Suprapubic skin (tissue), 4 donors: ENCODE measurements at places on chromosomes 6 and 20. TPM values are rescaled to one million over a fixed set of nuclear protein-coding genes. Genes with fewer than 3 reads are reported as not detected.
A peak's percentile ranks its signal among the peaks of the same experiment; 100 is the strongest.

- peak; percentile 75 for DNase-seq
These were observed 28.0 kb downstream of the PSMG4 start for GRCh38 chr6:3286641-3287171.

DNA sequence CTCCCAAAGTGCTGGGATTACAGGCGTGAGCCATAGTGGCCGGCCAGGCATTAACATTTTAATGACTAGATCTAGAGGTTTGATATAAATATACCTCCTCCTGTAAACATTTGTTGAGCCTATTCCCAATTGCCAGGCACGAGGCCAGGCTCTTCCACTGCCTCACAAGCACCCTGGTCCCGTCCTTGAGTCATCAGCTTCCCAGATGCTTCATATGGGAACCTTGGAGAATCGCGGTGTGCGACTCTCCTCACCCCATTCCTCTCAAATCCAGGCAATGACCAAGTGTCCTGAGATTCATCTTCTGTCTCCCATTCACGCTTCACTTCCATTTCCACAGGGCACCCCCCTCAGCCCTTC lies 35.9 kb upstream of the PIM1 start:
- DNase-seq: no peak

Gene LCA5
- total RNA-seq: 1.3 TPM

Gene SLC17A3
- total RNA-seq: not detected

- no peak for DNase-seq
These were observed 16.7 kb downstream of the VAPB start for GRCh38 chr20:58405504-58406291.

DNA sequence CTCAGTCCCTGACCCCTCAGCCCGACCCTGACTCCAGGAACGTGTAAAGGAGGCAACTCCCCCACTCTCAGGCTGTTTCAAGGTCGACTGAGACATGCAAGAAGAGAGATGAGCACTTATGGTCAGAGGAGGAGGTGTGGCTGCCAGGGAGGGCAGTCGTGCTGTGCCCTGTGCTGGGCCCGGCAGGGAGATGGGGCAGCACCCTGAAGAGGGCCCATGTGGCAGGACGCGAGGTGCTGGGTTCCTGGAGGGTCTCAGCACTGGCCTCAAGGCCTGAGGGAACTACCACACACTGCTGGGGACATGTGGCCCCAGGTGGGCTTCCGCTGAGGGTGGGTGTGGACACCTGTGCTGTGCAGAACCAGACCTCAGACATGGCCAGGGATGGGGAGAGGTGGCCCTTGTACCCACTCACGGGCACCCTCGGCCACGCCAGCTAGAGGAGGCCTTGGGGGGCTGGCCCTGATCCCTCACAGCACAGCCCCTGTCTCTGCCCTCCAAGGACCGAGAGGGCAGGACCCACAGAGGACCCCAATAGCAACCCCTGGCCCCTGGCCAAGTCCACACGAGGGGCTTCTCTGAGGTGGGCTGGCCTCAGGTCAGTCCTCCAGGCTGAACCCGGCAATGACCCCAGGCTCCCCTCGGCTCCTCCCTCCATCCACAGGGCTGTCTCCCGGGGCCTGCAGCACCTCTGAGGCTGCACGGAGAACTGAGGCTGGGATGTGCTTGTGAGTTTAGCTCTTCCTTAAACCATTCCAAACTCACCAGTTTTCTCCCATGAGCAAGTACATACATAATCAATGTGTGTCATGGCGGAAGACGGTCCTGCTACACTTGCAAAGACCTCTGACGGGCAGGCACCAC lies 8.7 kb downstream of the SLC2A4RG start:
- no peak for DNase-seq

DNA sequence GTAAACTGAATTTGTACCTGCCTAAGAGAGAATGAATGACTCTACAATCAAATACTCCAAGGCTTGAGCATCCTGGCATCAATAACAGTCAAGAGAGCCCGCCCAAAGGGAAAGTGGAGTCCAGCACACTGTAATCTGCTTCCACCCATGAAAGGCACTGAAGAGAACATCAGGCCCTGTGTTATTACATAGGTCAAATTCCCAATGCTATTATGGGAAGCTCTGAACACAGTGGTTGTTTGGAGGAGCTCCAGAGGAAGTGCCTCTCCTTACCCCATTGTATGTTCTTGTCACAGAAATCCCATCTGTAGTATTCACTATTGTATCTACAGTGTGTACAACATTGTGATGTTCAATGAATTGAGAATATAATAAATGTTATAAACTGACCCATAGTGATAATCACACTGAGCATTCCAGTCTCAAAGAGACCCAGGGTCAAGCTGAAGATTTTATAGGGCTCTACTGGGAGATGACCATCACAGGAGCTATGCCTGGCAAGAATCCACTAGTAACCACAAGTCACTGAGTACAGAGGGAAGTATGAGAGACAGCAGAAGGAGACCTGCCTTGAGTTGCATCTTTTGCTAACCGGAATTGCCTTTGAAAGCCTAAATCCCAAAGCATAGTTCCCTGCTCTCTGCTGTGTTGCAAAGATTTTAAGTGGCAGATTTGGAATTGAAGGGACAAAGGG lies 446.7 kb downstream of the GJA1 start:
- DNase-seq: no peak

DNA sequence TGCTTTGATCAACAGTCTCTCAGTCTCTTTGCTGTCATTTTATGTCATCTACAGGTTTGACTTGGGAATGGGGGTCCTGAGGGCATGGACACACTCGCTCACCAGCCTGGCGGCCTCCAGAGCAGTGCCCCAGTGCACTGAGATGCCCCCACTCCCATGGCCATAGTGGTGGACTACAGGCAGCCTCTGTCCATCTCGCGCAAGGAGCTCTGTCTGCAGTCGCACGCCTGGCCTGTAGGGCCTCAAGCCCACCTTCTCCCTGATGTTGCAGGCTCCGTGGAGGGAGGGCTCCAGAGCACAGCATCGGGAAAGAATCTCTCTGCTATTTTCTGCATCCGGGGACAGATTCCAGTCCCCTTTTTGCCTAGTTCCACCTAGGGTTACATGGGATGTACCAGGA lies 22.6 kb downstream of the DDO start:
- DNase-seq: no peak

GRCh38 chr6:145903356-145904102 lies 60.6 kb downstream of the SHPRH start:
- DNase-seq: no peak

DNA sequence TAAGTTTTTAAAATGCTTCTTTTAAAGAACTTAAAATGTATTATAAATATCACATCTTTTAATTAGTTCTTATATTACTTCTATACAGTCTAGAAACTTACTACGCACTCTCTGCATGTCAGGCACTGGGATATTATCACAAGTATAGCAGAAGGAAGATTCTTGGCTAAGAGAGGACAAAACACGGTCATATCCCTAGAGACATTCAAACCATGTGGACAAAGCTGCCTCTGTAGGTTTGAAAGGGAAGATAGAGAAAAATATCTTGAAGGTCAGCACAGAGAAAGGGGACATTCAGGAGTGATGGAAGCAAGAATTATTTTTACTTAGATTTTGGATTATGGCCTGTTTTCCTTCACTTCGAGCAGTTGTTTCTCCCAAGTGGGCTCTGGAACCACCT lies 64.1 kb downstream of the LRRC1 start:
- DNase-seq: no peak

Gene SLC17A9
- 2.1 TPM for total RNA-seq

Gene VAPB
- total RNA-seq: 17.5 TPM

GRCh38 chr6:64811119-64811518 lies 895.9 kb downstream of the EYS start:
- DNase-seq: no peak

Gene HLA-DOB
- total RNA-seq: 1.6 TPM

DNA sequence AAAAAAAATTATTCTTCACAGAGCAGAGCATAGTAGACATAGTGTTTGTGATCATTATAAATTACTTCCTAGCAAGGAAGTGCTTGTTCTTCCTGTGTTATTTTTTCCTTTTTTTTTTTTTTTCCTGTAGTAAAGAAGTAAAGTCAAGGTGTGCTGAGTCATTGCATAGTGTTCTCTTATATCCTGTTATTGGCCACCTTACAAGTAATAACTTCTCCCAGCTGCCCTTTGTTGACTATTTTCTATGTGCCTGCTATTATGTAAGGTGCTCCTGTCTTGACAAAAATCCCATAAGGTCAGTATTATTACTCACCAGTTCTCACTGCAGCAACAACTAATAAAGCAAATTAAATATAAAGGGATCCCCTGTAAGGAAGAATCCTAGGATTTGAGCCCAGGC lies 195.3 kb downstream of the GJA1 start:
- no peak for DNase-seq

DNA sequence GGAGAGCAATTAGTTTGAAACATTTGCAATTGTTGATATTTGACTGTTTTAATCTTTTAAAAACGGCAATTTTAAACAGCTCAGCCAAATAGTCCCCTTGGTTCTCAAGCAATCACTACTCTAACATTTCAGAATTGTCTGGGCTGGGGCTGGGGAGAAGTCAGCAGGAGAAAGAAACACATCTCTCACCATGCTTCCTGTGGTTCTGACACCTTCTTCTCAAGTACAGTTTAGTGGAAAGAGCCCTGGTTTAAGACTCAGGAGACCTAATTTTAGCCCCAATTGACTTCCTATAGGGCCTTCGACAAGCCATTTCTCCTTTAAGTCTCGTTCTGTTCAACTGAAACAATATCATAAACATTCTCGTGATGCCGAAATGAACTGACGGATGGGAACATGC lies 168.4 kb upstream of the CDYL start:
- no peak for DNase-seq

Gene RTEL1
- total RNA-seq: 9.0 TPM

DNA sequence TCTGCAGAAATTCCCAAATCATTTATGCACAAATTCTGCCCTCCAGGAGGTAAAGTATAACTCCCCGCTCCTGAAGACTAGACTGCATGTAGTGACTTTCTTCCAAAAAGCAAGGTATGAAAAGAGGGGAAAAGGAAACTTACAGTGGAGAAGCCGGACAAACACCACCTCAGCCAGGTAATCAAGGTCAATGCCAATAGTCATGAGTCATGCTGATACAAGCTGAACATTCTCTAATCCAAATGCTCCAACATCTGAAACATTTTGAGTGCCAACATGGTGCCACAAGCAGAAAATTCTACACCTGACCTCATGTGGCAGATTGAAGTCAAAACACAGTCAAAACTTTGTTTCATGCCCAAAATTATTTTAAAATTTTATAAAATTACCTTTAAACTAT lies 165.6 kb downstream of the FOXA2 start:
- DNase-seq: no peak

Gene SLCO4A1
- total RNA-seq: 53.4 TPM

DNA sequence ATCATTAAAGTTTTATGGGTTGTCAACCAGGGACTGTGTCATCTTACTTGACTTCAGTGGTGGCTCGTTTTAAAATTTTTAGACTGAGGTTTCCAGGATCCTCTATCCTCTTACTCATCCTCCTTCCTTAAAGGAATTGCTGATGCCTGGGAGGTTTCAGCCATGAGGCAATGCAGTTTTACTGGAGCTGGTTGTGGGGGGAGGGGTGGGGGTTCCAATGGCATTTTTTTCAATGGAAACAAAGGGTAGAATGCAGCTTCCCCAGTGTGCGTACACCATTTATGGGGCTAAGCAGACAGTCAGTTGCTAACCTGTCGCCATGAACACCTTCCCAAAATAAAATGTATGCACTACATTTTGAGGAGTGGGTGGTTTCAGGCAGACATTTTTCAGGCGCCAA lies 88.0 kb downstream of the METTL24 start:
- DNase-seq: no peak

Gene FERMT1
- 35.8 TPM for total RNA-seq

- no peak for DNase-seq
These were observed 70.7 kb upstream of the NCOA3 start for GRCh38 chr20:47430862-47431588.

- DNase-seq: no peak
These were observed 8.6 kb upstream of the CASS4 start for GRCh38 chr20:56403465-56403864.

DNA sequence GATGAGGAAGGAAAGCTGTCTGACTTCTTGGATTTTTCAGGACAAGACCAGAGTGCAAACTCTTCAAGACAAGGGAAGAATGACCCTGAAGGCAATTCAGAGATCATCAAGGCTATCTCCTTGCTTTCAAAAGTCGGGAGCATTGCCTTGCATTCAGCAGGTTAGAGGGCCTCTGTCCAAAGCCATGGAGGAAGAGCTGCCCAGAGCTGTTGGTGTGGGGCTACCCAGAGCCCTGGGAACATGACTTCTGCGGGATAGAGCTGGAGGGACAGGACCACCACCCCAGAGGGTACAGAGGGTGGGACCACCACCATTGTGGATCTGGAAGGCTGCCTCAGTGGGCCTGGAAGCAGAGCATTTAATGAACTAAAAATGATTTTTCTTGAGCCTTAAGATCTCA lies 5.2 kb upstream of the SRXN1 start:
- DNase-seq: no peak

DNA sequence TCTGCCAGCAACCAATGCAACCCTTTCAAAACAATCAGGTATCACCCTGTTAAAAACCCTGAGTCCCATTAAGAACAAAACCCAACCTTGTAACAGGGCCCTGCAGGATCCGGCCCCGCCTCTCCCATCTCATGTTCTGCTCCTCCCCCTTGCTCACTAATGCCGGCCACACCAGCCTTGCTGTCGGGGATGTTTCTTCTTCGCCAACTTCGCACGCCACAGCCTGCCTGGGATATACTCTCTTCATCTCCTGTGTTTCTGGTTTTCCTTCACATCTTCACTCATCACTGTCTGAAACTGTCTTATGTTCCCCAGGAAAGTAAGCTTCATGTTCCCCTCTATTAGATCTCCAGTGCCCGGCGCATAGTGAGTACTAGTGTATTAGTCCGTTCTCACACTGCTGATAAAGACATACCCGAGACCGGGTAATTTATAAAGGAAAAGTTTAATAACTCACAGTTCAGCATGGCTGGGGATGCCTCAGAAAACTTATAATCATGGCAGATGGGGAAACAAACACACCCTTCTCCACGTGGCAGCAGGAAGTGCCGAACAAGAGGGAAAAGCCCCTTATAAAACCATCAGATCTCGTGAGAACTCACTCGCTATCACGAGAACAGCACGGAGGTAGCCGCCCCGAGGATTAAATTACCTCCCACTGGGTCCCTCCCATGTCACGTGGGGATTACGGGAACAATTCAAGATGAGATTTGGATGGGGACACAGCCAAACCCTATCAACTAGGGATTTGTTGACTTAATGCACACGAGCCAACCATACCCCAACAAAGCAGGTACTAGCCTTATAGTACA lies 5.1 kb downstream of the TP53RK start:
- DNase-seq: no peak

- no peak for DNase-seq
These were observed 81.5 kb upstream of the EDN1 start for GRCh38 chr6:12208673-12209072.

Gene TBC1D22B
- 19.6 TPM for total RNA-seq

GRCh38 chr6:17871189-17871519 lies 116.3 kb downstream of the KIF13A start:
- no peak for DNase-seq

Gene CST2
- 2.2 TPM for total RNA-seq

GRCh38 chr20:34998331-34998950 lies 42.8 kb downstream of the MYH7B start:
- no peak for DNase-seq

- DNase-seq: peak; percentile 60
These were observed at the start of gene MAPK13 for GRCh38 chr6:36129941-36130666. Gene MAPK13 (plus strand): TSS chr6:36130513. CDS start chr6:36130583, 70 bp downstream.

- DNase-seq: no peak
These were observed 124.1 kb downstream of the FOXO3 start for GRCh38 chr6:108684771-108685329.

Gene ZNF391
- total RNA-seq: 0.23 TPM

GRCh38 chr20:58069207-58069606 lies 159.2 kb downstream of the ANKRD60 start:
- DNase-seq: no peak

- no peak for DNase-seq
These were observed 108.4 kb upstream of the SIM1 start for GRCh38 chr6:100573166-100573565.

GRCh38 chr6:132130626-132131298 lies 179.6 kb upstream of the CCN2 start:
- peak; percentile 67 for DNase-seq
